ENCODE measurements at places on chromosomes 3 and 15.

DNA sequence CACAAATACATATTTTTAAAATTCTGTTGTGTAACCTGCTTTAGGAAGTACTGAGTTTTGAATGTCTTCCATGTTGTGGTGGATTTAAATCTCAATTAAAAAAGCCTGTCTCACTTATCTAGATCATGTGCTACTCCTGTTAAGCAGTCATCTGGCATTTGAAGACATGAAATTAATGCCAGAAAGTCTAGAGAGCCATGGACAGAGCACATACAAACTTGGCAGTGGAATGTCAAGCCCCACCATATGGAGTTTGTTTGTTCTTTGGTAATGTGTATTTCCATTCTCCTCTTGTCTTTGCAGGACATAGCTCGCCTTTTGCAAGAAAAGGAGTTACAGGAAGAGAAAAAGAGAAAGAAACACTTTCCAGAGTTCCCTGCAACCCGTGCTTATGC lies 39.3 kb upstream of the UTS2B start:
- DNase-seq = no peak

DNA sequence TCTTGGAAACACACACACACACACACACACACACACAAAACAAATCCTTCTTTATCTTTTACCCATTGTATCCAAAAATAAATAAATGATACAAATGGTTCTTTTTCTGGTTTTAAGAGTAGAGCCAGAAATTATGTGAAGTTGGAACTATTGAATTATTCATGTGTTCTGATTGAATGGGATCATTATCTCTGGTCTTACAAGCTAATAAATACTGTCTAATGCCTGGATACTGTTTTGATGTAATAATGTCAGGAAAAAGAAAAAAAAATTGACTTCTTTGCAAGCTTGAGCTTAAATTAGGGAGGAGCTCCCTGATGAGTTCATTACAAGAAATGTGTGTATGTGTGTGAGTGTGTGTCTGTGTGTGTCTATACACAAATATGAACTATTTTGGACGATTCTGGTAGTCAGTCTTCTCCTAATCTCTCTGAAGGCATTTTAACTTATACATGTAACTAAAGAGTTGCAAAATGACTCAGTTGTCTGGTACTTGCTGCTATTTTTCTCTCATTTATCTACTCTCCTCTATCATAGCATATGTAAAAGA lies 507.2 kb upstream of the AGTR1 start:
- DNase-seq = no peak

DNA sequence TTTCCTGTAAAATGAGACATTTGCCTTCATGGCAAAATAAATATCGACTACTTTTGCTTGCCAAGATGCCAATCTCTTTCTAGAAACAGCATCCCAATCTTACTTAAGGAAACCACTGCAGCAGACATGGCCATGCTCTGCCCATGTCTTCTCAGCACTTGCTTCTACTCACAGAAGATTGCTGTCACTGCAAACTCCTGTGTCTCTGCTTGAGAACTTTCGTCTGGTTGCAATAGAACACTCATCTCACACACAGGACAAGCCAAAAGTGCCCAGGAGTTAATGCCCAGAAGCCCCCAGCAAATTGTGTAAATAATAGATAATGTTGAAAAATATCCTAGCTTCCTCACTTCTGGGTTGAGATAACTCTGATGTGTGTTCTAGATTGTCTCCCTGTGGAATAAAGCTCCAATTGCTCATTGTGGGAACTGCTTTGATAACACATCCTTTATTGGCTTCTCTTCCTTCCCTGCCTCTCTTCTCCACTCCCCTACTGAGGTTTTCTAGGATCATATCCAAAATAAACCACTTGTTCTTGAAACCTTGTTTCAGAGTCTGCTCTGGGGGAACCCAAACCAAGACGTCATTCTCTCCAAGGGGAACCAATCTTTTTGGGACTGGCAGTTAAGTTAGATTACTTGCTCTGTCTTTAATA lies 156.3 kb upstream of the STRIT1 start:
- DNase-seq = no peak

DNA sequence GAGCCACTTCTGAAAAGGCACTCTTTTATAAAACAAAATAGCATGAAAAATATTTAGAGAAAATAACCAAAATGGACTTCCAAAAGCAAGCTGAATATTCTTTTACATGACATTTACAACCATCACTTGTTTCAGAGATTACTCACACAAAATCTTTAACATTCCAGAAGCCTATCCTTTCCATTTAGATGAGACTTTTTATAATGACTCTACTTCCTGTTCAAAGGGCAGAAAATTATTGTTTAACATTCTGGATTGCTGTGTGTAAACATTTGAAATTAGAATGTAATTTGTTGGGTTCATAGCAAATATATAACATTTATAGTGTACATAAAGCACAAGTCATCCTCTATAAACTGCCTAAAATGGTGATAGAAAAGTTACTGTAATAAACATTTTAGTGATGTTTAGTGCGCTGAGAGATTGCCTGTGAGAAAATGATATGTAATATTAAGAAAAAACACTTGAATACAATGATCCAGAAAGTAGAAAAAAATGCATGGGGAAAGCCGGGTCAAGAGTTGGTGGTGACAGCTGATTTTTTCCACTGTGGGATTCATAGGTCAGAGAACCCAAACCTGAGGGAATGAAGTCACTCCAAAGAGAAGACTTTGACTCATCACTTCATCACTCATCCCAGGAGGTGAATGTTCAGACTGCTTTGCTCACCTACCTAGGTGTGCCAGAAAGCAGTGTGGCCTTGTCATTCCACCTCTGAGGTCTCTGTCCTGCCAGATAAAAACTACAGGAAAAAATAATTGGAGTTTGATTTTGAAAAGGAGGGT lies 305.8 kb downstream of the ARPP21 start:
- DNase-seq = no peak

- no peak for DNase-seq
Observed at GRCh38 chr3:114504941-114505628, 211.3 kb downstream of the TIGIT start.

DNA sequence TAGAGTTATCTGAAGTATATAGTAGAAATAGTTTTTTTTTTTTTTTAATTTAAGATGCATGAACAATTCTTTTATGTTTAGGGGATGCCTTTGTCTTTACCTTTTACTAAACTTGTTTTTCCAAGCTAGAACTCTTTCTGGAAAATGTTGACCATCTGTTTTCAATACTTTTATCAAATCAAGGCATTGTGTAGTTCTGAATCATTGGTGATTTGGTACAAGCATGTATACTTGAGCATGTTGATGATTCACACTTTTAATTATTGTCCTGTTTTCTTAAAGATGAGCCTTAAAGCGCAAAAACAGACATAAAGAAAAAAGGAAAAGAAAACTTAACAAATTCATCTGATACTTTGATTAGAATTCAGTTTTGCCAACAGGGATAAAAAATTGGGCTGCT lies 28.3 kb downstream of the PDCD6IP start:
- DNase-seq = no peak

DNA sequence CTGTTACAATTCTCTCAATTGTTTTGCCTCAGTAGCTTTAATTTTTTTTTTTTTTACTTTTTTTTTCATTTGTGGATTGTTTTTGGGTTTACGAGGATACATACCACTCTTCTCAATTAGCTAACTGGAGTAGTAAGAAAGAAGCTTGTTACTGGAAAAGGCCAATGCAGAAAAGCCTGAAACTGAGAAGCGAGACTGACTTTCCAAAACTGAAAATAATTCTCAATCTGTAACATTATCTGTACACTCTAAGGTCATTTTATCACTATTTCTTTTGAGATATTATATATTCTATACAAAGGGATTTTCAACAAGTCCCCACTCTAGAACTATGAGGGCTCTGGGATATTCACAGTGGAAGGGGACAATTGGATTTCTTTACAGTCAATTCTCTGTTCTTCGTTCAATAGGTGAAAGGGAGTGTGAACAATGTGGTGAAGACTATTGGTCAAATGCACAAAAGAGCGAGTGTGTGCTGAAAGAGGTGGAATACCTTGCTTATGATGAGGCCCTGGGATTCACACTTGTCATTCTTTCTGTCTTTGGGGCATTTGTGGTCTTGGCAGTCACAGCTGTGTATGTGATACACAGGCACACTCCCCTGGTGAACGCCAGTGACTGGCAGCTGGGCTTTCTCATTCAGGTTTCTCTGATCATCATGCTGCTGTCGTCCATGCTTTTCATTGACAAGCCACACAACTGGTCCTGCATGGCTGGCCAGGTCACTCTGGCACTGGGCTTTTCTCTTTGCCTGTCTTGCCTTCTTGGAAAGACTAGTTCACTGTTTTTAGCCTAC lies 83.9 kb upstream of the KCNAB1 start:
- DNase-seq = no peak

- DNase-seq = no peak
Observed at GRCh38 chr3:42749753-42750231, 23.3 kb downstream of the CCDC13 start.

DNA sequence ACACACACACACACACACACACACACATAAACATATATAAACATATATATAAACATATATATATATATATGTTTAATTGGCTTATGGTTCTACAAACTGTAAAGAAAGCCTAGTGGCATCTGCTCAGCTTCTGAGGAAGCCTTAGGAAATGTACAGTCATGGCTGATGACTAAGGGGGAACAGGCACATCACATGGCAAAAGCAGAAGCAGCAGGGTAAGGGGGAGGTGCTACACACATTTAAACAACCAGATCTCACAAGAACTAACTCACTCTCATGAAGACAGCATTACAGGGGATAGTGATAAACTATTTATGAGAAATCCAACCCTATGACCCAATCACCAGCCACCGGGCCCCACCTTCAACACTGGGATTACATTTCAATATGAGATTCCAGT lies 922.9 kb downstream of the SI start:
- DNase-seq = no peak

DNA sequence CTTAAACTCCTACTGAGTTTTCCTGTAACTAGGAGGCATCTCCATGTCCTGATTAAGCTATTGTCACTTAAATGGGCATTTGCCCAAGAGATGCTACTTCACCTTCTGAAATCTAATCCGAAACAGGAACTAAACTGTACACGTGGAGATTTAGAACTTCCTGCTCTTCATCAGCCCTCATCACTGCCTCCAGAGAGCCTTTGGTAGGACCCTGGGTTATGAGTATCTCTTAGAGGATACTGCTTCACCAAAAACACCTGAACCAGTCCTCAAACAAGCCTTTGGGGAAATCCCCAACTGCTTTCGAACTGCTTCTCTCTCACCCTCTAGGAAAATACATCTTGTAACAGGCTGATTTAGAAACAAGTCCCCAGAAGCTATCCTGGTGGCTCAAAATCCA lies 320.3 kb downstream of the GAP43 start:
- DNase-seq = no peak

- no peak for DNase-seq
Observed at GRCh38 chr15:96732704-96733103, 402.2 kb downstream of the NR2F2 start.

DNA sequence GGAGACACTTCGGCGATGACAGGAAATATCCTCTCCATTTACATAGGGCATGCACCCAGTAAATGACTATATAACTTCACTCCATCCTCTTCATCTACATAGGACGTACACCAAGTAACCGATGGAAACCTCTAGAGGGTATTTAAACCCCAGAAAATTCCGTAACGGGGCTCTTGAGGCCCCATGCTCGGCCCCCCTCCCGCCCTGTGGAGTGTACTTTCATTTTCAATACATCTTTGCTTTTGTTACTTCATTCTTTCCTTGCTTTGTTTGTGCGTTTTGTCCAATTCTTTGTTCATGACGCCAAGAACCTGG lies 7.5 kb upstream of the FAM107A start:
- no peak for DNase-seq

DNA sequence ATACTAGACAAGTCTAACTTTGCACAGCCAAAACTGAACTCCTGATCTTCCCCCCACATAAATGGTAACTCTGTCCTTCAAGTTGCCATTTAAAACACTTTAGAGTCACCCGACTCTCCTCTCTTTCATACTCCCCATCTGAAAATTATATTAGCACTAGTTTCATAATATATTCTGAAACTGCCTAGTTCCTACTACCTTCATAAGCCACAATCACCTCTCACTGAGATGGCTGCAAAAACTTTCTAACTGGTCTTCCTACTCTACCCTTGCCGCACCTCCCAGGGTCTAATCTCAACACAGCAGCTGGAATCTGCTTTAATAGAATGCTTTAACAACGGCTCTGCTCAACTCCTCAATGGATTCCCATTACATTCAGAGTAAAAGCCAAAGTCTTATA lies 55.0 kb downstream of the GLB1 start:
- no peak for DNase-seq

DNA sequence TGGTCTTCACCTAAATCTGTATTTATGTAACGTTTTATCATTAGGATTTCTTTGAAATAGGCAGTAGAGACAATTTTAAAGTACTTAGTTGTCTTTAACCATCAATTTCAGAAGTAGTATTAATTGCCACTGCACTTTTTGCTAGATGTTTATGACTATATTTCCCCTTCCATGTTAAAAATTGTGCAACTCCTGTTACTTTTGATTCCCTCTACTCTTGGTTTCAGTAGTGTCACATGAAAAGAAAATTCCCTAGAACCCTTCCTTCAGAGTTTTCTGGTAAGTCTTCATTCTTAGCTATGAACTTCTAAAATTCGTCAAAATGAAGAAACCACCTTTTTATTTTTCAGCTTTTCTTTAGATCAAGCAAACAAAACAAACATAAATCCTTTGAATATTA lies 7.1 kb downstream of the PIAS1 start:
- no peak for DNase-seq

GRCh38 chr3:144415492-144415891 lies 443.9 kb downstream of the DIPK2A start:
- no peak for DNase-seq

DNA sequence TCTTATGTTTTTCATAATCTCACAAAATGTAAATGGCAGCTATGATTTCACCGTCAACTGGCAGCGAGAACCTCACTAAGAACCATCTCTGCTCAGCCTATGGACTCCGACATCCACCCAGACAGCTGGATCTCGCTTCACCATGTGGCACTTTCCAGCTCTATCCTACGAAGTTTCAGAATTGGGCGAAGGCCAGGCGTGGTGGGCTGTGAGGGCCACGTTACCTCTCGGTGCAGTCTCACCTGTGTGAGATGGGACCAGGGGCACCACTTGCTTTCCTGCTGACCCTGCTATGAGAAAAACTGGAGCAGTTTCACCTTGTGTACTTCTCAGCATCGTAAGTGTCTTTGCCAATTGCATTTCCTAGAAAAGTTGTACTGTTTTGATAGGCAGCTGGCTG lies 32.3 kb downstream of the CHDH start:
- DNase-seq = no peak

GRCh38 chr3:64655160-64655559 lies 32.6 kb downstream of the ADAMTS9 start:
- no peak for DNase-seq

GRCh38 chr3:161208931-161209330 lies 12.2 kb upstream of the NMD3 start:
- no peak for DNase-seq

All from hypothalamus (tissue), 51 donors.